Cerebellar nuclear complex (tissue), 1 donor: ENCODE measurements at places on chromosomes 2 and 18.

- no peak for DNase-seq
Measured at GRCh38 chr18:63321291-63321690, 1.7 kb upstream of the BCL2 start.

DNA sequence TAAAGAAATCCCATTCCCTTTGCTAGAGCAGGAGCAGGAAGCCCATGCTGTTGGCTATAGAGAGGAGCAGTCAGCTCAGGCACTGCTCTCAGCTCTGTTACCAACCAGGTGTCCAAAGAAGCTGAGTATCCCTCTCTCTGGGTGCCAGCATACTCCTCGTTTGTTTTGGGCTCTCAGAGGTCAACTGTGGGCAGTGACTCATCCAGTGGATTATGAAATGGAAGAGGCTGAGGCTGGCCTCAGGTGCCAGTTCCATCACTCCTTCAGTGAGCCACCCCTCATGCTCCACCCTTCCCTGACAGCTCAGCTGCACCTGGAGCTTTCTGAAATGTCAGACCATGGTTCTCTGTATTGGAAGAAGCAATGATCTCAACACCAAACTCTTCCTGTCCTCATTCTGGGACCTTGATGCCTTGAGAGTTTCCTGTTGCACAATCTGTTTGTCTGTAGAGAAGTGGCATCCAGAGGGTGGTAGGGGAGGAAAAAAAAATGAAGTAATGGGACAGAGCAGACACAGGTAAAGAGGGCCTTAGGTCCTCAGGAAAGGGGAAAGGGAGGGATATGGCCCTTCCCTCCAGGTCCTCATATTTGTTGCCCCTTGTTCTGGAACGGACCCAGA is 31.2 kb upstream of the EN1 start:
- DNase-seq, result no peak

- no peak for DNase-seq
Measured at GRCh38 chr2:187442378-187442777, 5.7 kb downstream of the CALCRL start.

DNA sequence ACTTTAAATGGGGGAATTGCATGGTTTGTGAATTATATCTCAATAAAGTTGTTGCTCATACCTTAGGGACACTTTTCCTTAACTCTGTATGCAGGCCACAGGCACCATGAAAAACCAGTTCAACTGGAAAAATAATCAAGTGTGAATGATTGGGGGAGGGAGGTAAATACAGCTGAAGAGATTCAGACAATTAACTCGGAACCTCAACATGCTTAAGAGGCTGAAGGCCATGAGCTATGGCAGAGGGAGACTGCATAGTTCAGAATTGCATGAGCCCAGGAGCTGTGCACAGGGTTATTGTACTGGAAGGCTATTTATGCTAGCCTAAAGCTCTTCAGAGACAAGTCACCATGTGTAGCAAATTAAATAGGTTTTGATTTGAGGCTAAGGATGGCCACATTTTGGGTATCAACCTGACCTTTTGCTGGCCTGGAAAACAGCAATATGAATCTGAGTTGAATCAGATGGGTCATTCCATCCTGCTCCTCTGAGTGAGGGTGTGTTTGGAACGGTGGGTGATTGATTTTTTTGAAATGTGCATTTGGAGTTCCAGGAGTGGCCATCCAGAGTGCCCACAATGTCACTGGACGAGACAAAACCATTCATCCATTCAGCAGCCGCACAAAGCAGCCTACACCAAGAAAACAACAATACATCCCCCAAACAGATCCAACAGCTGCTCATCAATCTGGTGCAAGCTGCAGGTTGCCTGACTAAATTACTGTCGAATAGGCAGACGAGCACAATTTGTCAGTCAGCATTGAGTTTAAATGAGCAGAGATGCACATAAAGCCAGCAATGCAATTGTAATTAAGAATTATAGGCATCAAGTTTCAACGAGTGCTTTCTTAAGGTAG is 42.5 kb downstream of the HRH4 start:
- no peak for DNase-seq

DNA sequence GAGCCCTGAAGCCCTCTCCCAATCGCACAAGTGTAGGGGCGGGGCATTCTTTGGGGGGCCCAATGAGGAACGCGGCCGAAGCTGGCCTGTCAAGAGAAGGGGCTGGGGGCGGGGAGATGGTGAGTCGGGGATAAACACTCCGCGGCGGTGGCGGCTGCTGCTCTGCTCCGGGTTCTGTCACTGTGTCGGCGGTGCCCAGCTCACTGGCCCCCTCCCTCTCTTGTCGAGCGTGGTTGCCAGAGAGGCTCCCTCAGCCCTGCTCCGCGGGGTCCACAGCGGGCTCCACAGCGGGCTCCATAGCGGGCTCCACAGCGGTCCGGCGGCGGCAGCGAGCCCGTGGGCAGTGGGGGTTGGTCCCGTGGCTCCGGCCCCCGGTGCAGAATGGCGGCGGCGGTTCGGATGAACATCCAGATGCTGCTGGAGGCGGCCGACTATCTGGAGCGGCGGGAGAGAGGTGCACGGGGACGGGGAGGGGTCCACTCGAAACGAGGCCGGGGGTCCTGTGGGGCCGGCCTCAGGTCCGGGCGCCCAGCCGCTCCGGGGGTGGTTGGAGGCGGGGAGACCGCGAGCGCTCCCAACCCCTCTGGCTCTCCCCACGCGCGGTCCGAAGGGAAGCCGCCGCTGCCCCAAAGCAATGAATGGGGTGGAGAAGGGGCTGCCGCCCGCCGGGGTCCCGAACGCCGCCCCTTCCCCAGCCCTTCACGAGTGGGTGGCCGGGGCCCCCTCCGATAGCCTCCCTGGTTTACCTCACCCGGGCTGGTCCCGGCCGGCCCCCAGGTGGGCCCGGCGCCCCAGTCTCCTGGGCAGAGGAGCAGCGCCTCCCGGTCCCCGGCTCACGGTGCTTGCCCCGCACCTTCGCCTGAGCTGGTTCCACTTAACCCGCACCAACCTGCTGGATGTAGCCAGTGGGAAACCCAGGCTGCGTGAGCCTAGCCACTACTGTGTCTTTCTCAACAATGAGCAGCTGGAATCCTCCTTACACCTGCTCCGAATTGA is at the start of gene MXD1:
Gene MXD1, plus strand, starts transcription at position 160 of the 996 bp plus-strand sequence. Its CDS starts 222 bp downstream, at position 382.
- no peak for DNase-seq

GRCh38 chr2:241507430-241508239 is 749 bp downstream of the STK25 start:
- DNase-seq, result no peak

DNA sequence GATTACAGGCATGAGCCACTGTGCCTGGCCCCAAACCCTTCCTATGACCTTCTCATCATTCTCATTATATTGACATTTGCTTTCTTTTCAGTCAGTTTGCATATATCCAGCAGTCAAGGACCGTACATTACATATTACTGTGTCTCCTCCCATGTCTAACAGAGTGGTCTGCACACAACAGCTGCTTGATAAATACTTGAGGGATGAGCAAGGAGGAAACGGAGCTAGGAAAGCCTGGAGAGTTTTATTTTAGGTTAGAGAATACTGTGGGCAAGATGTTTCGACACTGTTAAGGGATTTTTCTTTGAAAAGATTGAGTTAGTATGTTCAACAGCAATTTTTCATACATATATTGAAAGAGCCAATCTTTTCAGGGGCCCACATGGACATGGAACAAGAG is 76.2 kb upstream of the CHRNA1 start:
- no peak for DNase-seq

DNA sequence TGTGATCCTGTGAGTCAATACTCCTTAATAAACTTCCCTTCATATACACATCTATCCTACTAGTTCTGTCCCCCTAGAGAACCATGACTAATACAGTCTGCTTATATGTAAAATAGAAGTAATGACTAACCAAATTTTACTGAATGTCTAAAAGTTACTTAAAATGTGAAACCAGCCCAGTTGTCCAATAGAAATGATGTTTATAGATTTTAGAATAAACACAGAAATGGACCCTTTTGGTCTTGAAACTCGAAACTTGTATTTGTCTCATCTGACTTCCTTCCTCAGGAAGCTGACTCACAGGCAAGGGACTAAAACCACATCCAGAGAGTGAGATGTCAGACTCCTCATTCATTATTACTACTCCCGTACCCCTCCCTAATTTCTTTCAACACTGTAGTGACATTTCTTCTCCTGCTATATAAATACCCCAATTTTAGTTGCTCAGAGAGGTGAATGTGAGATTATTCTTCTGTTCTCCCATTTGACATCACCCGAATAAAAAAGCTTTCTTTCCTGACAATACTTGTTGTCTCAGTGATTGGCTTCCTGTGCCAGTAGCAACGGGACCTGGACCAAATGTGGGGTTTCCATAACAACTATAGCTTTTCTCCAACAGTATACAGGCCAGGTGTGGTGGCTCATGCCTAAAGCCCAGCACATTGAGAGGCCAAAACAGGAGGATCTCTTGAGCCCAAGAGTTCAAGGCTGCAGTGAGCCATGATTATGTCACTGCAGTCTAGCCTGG is 486.0 kb downstream of the ERBB4 start:
- DNase-seq, result no peak

- DNase-seq, result no peak
Measured at GRCh38 chr2:119223521-119224390, at the start of gene STEAP3. TSS of gene STEAP3 (plus strand) at chr2:119223834. CDS start at chr2:119231013, 7,179 bp downstream.

- no peak for DNase-seq
Measured at GRCh38 chr2:159550231-159550630, 66.1 kb downstream of the BAZ2B start.

DNA sequence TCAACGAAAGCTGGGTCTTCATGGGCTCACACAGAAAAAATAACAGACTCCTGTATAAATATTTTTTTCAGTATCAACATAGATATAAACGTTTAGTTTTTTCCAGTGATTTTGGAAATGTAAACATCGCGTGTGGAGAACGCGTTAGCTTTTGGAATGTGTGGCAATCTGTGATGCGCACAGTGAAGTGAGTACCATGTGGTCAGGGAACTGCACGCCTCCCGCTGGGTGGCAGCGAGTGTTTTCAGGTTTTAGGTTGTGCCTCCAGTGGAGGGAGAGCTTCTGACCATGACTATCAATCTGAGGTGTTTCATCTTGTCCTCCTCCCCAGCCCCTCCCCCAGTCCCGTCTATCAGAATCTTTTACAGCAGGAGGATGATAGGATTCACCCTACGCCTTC is 127.8 kb downstream of the ARHGAP28 start:
- DNase-seq, result no peak

DNA sequence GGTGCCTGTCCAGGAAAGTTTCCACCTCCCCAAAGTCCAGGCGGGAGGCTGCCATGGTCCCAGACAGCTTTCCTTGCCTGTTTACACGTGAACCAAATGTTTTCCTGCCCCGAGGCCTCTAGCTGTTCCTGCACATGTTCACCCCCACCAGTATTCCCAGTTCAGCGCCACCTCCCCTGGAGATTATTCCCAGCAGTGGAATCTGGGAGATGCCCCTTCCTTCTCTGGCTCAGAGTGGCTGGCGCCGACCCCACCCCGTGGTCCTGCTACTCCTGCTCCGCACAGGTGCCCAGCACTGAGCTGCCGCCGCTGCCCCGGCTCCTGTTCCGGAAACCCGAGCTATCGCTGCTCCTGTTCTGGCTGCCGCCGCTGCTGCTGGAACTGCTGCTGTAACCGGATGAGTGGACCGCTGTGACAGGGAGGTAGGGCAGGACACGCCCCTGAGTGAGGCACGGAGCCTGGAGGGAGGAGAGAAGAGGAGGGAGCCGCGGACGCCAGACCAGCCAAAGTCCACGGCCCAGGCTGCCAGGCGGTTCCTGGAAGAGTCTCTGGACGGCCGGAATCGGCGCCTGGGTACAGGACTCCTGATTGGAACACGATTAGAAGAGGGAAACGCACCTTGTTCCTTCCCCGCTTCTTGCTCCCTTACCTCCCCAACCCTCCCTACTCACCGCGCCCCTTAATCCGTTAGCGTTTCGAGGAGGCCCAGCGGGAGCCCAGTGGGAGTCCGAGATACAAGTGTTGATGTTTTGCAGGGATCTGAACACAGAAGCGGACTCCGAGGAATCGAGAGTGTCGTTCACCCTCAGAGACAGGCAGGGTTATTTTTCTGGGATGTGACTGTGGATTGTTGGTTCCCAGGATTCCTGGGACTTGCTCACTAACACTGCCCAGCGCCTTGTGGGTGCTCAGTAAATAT is at the start of gene PDE11A:
Gene PDE11A, minus strand, starts transcription at position 395 of the 919 bp plus-strand sequence. Its CDS starts 340 bp downstream, at position 55.
- DNase-seq, result no peak

DNA sequence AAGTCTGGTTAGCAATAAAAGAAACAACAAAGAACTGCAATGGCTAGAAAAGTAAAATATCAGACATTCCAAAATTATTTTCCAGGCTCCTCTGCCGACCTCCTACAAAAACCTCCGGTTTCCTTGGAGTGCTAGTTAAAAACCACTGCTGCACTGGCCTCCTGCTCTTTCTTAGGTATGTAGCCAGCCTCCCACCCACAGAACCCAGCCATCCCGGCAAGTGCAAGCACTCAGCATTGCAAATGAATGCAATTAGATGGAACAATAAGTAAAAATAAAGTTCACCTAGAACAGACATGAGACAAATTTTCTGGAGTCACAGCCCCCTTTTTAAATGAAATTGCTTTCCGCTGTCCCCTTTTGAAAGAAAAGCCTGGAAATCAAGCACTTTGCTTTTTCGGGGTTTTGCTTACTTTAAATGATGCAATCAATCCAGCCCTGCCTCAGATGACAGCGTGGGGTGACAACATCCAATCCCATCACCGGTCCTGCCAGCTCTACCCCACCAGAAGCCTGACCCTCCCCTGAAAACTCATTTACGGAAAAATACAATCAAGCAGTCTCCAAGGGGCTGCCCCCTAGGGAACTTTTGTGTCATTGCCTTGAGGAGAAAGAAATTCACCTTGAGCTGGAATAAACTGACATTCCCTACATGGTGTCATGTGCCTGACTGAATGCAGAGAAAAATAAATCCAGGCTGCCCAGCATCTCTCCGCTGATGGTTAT is 199.8 kb downstream of the EPHA4 start:
- DNase-seq, result no peak

GRCh38 chr2:16185801-16186272 is 245.5 kb downstream of the MYCN start:
- DNase-seq, result no peak
